Stimulated activated CD4-positive, alpha-beta T cell treated with anti-CD3 and anti-CD28 coated beads, Interleukin-1b, Interleukin-23, amount 100 ng/mL, for 1 hour (primary cell): ENCODE measurements at places on chromosomes 6 and 20.

- DNase-seq = no peak
Measured at GRCh38 chr6:32761072-32761471, 2.3 kb downstream of the HLA-DQB2 start.

GRCh38 chr6:2746557-2747061 is 4.1 kb downstream of the MYLK4 start:
- no peak for DNase-seq

DNA sequence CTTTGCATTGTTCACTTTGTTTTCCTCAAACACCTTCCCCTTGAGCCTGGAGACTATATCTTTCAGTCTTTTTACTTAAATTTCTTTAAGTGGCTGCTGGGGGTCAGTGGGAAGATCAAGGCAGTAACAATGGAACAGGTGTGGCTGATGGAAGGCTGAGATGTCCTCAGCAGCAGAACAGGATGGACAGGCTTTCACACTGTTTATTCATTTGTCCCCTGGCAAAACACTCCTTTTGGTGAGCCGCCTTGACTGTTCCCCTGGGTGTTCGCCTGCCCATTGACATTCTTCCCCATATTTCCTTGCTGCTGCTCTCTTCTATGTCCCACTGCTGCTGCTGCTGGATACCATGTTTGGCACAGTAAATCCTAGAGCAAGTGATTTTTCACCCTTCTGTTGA is 38.1 kb downstream of the RNF144B start:
- DNase-seq = no peak

- DNase-seq = no peak
Measured at GRCh38 chr6:23435126-23435525, 690.9 kb upstream of the NRSN1 start.

- DNase-seq = no peak
Measured at GRCh38 chr20:53170196-53170595, 198.0 kb downstream of the TSHZ2 start.

- no peak for DNase-seq
Measured at GRCh38 chr20:49291200-49291599, 13.3 kb upstream of the ZNFX1 start.

DNA sequence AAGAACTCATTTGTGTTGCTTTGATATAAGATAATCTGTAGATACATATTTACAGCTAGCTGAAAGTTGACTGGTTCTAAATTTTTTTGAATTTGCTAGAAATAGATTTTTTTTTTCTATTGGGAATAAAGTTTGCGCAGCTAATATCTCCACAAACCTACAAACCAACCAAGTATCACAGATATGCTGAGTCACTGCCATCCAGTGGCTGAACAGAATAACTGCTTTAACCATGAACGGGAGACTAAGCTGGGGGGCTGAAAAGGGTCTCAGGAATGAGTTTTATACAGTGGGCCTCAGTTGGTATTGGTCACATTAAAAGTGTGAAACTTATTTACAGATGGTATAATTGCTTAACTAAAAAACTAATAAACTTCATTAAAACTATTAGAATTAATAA is 326.7 kb upstream of the CNR1 start:
- DNase-seq = no peak

DNA sequence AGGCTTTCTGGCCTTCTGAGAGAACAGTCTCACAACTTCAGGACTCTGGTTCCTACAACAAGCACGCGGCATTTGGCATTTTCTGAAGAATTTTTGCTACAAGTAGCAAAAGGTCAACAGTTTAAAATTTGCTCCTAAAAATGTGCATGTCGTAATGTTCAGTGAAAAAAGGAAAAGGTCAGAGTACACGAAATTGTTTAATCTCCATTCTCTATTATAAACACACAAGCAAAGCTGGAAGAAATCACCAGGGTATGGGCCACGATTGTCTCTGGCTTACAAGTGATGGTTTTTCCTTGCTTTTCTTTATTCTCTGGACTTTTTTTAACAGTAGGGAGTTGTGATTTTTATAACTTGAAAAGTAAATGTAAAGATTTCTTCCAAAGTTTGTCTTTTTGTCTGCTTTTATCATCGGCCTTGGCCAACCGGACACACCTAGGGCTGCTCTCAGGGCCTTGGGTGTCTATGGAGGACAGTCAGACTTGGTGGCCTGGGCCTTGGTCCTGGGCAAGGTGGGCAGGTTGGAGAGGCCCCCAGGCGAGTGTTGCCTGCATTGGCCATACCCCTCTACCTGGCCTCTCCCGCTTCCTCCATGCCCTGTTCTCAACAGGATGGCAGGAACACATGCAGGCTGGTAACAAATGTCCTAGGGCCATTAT is 32.4 kb downstream of the PLEKHG1 start:
- DNase-seq = no peak

DNA sequence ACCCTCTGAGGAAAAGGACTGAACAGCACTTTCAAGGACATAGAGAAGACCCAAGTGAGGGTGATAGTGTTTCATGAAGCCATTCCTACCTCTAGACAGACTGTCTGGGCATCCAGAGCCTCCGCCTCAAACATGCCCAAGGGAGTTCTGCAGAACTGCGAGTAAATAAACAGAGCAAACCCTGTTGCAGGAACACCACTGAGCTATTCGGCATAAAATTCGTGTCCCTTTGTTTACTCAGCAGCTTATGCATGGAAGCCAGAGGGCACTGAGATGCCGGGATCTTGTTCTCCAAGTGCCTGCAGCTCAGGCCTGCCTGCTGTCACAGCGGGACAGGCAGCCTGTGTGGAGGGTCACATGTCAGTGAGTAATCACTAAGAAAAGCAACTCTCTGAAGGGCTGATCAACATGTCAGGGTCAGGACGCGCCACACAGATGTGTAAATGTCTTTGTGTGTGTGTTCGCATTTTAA is 164.9 kb upstream of the HEY2 start:
- DNase-seq = no peak

DNA sequence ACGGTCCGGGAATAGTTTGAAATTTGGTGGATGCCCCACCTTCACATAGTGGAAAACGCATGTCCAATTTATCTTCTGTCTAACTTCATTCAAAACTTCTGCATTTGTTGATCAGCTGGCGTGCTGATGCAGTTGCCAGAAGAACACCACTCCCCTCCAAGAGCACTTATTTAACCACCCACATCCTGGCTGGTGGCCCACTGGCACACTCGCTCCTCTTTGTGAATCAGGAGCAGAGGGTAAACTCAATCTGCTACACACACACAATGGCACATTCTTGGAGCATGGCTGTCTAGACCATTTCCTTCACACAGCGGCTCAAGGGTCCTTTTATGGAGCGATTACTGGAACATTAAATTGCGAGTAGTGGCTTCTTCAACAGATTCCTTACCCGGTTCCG is 55.1 kb upstream of the CEP162 start:
- no peak for DNase-seq

- DNase-seq = no peak
Measured at GRCh38 chr6:24401458-24401857, 1.3 kb upstream of the MRS2 start.

- DNase-seq = no peak
Measured at GRCh38 chr6:3504354-3504753, 47.5 kb upstream of the SLC22A23 start.

GRCh38 chr6:56999049-56999448 is 44.1 kb downstream of the BEND6 start:
- no peak for DNase-seq

GRCh38 chr6:136524339-136524935 is 25.8 kb downstream of the MAP7 start:
- DNase-seq = no peak

DNA sequence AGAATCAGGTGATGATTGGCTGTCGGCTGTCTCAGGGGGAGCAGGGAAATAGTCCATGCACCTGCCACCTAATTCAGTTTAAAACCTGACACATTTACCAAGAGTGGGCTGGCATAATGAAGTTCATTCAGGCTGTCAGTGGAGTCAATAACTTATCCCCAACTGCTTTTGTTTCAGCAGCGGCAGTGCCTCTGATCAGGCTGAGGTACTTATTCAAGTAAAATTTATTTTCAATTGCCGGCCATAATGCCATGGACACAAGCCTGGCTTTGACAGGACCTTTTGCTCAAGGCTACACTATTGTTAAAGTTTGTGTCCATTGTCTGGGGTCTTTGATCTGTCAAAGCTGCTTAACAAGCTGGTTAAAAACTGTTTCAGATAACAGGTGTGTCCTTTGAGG is 20.6 kb downstream of the OLIG3 start:
- DNase-seq = no peak

DNA sequence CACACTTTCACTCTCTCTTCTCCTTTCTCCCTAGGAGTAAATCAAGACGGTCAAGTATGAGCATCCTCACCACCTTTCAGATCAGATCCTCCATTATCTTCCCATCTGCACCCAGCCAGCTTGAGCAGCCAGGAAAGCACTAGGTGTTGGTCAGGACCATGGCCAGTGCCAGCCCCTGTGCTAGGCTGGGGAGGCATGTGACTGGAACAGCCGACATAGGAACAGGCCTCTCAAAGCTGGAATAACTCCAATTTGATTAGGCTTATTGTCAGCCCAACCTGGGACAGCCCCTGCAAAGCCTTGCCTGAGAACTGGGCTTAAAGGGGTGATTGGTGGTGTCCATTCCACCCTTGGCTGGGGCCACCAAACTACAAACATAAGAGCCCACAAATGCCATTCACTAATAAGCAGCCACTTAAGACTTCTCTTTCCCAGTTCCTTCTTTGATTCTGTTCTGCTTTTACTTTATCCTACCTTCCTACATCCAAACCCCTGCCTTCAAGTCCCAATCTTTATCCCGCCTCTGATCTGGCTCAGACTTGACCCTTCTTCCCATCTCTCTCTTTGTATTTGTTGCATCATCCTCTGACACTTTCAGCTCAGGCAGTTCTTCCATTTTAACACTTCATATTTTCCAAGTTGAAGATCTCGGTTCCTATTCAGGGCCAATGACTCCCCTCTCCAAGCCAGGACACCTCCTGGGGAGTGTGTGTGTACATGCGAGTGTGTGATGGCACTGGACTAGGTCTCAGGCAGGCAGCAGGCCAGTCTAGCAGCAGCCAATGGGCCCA is 4.5 kb upstream of the TREM2 start:
- no peak for DNase-seq

DNA sequence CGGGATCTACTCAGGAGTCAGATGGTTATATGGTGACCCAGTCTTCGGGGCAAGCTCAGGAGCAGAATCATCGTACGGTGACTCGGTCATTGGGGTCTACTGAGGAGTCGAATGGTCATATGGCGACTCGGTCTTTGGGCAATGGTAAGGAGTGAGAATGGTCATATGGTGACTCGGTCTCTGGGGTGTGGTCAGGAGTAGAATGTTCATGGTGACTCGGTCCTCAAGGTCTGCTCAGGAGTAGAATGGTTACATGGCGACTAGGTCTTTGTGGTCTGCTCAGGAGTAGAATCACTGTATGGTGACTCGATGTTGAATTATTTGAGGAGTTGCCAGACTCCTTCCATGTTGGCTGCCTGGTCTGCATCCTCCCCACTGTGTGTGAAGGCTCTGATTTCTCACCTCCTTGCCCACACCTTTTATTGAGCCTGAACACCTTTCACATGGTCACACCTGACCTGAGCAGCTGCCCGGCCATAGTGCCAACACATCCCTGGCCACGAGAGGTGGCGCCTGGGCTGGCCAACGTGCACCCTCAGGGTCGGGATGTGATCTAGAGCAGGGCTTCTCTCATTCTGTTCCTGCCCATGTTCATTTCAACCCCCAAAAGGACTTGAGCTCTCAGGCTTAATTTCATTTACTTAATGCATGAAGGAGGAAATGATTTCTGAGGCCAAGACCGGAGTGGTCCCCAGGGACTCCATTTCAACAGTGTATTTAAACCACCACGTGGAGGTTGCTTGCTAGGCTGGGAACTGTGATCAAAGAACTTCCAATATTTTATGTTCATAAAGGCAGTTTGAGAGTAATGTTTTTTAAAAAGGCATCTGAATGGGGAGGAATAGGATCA is 119.5 kb downstream of the PHACTR3 start:
- DNase-seq = no peak

- no peak for DNase-seq
Measured at GRCh38 chr6:30790724-30791383, 46.5 kb upstream of the IER3 start.

- DNase-seq = no peak
Measured at GRCh38 chr6:91267246-91267645, 680.4 kb upstream of the MAP3K7 start.

- DNase-seq = no peak
Measured at GRCh38 chr6:17948725-17949124, 38.7 kb downstream of the KIF13A start.

- DNase-seq = no peak
Measured at GRCh38 chr6:142945446-142946180, 637 bp upstream of the HIVEP2 start.

DNA sequence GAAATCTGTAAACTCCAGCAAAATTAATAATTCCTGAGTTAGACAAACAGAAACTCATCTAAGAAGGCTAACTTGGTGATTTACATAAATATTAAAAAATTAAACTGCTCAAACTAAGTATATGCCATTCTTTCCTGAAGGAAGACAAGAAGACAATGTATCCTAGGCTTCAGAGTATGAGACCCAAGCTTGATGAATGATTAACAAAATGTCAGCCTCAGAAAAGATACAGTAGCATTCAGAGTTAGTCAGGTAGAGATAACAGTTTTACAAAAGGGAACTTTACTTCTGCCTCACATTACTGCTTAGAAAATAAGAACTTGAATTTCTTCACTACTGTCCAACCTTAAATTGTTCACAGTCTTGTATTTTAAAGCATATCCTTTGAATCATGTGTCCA is 12.0 kb downstream of the CSNK2A1 start:
- DNase-seq = no peak

DNA sequence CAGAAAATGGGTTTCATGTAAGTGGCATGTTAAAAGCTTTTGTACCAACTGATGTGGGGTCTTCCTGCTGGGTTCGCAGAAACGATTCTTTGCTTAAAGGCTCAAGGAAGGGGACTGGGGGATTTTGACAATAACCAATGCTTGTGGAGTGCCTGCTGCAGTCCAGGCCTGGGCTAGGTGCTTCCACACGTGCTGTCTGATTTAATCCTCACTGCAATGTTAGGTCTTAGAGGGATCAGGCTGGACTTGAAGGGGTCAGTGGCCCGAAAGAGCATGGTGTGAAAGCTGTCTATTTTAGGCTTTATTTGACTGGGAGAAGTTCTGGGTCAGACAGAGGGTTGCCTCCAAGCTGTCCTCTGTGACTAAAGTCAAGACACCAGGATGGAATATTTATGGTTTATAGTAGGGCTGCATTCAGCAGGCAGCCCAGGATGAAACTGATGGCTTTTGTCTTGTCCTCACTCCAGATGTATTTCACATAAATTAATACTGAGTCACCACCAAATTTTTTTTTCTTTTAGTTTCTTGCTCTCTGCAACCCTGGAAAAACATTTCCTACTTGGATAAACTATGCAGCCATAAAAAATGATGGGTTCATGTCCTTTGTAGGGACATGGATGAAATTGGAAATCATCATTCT is 219.1 kb downstream of the ZMYND8 start:
- DNase-seq = no peak

GRCh38 chr20:7087803-7088202 is 320.3 kb downstream of the BMP2 start:
- no peak for DNase-seq

- no peak for DNase-seq
Measured at GRCh38 chr20:12827816-12828385, 180.9 kb upstream of the SPTLC3 start.

DNA sequence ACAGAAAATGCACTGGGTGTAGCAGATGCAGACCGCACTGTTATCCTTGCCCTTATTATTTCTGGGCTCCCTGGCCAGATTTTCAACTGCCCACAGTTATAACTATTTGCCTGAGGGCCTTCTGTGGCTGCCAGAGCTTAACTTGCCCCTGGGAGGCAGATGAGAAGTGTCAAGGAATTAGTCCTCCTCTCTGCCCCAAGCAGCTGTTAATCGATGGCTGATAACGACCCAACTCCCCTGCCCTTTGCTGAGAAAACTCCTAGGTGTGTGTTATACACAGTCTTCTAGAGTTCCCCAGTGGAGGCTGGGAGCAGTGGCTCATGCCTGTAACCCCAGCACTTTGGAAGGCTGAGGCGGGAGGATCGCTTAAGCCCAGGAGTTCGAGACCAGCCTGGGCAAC is 44.4 kb upstream of the SHLD1 start:
- no peak for DNase-seq
